ENCODE measurements at places on chromosomes 4 and X. TPM values are rescaled to one million over a fixed set of nuclear protein-coding genes. Genes with fewer than 3 reads are reported as not detected.

- DNase-seq: no peak
Observed at GRCh38 chr4:112279025-112279881, 6.5 kb downstream of the TIFA start.

GRCh38 chr4:138199568-138200235 lies 42.4 kb downstream of the SLC7A11 start:
- DNase-seq: peak; percentile 96

GRCh38 chrX:150270622-150271021 lies 92.5 kb upstream of the MAMLD1 start:
- DNase-seq: no peak

The SAGE1 gene
- polyA plus RNA-seq: not detected

The PAK3 gene
- polyA plus RNA-seq: 0.03 TPM
